ENCODE measurements at places on chromosomes 5 and 9.

GRCh38 chr5:147911427-147911826 is 5.1 kb upstream of the C5orf46 start:
- peak; percentile 98 for DNase-seq

DNA sequence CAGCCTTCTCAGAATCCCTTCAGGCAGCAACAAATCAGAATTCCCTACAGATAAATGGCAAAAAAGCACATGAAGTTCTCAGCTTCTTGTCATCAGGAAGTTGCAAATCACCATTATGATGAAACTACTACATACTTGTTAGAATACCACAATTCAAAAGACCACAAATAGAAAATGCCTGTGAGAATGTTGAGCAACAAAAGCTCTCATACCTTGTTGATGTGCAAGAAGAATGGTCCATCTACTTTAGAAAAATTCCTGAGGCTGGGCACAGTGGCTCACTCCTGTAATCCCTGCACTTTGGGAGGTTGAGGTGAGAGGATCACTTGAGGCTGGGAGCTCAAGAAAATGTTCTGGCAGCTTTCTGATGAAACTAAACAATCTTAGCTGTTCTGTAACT is 278.1 kb downstream of the ICE1 start:
- no peak for DNase-seq

DNA sequence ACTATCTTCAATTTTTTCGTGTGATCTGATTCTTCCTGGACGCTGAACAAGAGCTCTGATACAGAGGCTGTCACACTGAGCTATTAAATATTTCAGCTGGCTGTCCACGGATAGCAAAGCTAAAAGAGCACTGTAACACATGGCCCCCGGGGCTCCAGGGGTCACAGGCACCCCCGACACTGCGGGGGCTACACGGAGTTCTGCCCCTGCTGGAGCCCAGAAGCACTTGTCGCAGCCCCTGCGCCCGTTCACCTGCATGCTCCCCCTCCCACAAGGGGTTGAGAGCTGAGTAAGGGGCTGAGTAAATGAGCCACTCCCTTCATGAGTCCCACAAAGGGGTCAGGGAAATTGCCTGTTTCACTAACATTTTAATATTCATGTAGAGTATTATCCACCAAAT is 316.3 kb downstream of the TMEM167A start:
- DNase-seq: no peak

GRCh38 chr5:123496892-123497291 is 15.1 kb upstream of the CSNK1G3 start:
- DNase-seq: no peak

DNA sequence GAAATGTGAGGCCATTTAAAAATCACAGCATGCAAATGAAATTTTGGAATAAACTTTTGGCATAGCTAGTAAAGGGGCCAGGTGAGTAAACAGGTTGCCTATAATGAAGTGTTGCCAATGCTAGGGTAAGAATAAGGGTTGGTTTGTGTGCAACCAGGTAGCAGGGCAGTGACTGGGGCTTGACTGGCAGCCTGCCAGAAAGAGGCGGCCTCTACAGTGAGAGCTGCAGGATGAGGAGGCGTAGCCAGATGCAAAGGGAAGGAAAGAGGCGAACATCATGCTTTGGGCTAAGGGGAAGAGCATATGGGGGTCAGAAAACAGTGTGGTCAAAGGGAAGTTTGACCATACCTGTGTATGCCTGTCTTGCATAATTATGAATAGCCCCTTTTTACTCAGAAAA is 70.6 kb downstream of the MAST4 start:
- no peak for DNase-seq

GRCh38 chr9:77910194-77910621 is 121.4 kb downstream of the GNAQ start:
- no peak for DNase-seq

DNA sequence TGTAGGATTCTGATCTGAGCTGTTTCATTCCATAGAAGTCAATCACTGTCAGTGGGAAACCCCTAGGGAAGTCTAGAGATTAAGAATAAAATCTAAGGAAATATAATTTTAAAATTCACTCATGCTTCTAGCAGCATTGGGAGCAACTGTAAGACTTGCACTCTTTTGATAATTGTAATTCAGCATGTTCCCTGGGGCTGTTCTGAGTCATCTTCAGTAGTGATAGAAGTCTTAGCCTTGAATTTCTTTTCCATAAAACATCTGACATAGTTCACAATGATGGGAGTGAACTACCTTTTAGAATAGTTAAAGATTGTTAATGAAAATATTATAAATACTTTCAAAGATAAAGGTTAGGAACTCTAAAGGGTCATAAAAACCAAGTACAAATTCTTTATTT is 935.8 kb downstream of the DTWD2 start:
- no peak for DNase-seq

- no peak for DNase-seq
Measured at GRCh38 chr9:3497857-3498256, 27.9 kb downstream of the RFX3 start.

DNA sequence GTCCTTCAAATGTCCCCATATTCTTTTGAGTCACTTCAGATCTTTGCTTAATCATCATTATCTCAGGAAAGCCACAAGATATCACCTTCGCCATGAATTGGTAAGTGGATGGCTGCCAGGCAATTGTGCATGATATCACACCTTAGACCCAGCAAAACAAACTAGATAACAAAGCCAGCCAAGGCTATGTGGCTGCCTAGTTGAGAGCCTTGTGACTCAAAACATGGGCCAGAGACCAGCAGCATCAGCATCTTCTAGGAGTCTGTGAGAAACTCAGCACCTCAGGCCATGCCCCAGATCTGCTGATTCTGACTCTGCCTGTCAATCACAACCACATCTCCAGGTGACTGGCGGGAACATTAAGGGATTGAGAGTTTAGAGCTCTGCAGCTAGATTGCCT is 82.8 kb downstream of the SLIT3 start:
- no peak for DNase-seq

DNA sequence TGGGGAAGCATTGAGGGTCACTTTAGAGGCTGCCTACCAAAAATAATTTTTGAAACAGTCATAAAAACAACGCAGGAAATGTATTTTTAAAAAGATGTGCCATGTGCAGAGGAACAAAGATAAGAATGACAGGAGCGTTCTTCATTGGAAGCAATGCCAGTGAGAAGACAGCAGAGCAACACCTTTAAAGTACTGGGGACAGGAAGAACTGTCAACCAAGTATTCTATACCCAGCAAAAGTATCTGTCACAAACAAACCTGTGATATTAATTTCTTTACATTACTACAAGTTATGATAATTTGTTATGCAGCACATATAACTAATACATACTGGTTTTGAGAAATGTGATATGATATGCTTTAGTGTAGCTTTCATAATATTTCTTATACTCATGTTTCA is 675.6 kb downstream of the IRX1 start:
- no peak for DNase-seq

DNA sequence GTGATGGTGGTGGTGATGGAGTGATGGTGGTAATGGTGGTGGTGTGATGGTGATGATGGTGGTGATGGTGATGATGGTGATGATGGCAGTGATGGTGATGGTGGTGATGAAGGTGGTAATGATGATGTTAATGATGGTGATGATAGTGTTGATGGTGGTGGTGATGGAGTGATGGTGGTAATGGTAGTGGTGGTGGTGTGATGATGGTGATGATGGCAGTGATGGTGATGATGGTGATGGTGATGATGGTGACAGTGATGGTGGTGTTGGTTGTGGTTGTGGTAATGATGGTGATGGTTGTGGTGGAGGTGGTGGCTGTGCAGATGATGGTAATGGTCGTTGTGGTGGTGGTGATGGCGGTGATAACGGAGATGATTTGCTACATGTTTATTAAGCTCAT is 7.3 kb downstream of the STKLD1 start:
- DNase-seq: no peak

DNA sequence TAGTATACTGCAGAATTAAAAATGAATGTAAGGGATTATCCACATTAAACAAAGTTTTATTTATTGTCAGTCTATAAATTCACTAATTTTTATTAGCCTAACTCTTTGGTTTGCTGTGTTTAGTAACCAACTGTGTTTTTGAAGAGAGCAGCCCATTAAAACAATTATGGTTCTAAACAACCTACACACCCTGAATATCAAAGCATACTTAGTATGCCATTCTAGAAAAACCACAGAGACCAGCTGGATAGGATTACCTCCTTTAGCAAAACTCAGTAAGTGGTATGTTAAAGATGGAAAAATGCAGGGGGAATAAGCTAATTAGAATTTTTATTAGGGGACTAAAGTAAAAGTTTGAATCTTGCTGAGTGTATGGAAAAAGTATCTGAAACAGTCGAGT is 1981.7 kb upstream of the NUDT12 start:
- no peak for DNase-seq

- no peak for DNase-seq
Measured at GRCh38 chr5:174202996-174203395, 157.5 kb downstream of the NSG2 start.

- DNase-seq: no peak
Measured at GRCh38 chr5:107291866-107292265, 378.9 kb downstream of the EFNA5 start.

- no peak for DNase-seq
Measured at GRCh38 chr5:170509348-170509660, 5.5 kb downstream of the KCNIP1 start.

- DNase-seq: peak; percentile 60
Measured at GRCh38 chr9:33813712-33814641, 3.0 kb upstream of the UBE2R2 start.

GRCh38 chr5:85453026-85453349 is 1068.3 kb upstream of the EDIL3 start:
- DNase-seq: no peak

DNA sequence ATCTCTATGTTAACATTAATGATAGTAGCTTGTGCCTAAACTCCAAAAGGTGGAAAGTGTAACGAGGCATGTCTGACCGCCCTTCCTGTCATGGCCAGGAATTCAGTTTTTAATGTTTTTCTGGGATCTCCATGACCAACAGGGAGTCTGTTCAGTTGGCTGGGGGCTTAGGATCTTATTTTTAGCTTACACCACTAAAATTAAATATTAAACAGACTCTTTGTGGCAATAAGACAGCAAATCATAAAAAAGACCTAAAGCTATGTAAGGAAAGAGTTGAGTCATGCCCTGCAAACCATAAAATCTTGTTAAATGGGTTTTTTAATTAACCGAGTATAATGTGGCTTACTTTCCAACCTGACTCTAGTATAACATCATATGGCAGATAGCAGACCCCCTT is 247.8 kb downstream of the DIRAS2 start:
- no peak for DNase-seq

GRCh38 chr5:3913279-3913678 is 317.6 kb downstream of the IRX1 start:
- no peak for DNase-seq

GRCh38 chr5:131379723-131380122 is 115.9 kb downstream of the CDC42SE2 start:
- DNase-seq: no peak

DNA sequence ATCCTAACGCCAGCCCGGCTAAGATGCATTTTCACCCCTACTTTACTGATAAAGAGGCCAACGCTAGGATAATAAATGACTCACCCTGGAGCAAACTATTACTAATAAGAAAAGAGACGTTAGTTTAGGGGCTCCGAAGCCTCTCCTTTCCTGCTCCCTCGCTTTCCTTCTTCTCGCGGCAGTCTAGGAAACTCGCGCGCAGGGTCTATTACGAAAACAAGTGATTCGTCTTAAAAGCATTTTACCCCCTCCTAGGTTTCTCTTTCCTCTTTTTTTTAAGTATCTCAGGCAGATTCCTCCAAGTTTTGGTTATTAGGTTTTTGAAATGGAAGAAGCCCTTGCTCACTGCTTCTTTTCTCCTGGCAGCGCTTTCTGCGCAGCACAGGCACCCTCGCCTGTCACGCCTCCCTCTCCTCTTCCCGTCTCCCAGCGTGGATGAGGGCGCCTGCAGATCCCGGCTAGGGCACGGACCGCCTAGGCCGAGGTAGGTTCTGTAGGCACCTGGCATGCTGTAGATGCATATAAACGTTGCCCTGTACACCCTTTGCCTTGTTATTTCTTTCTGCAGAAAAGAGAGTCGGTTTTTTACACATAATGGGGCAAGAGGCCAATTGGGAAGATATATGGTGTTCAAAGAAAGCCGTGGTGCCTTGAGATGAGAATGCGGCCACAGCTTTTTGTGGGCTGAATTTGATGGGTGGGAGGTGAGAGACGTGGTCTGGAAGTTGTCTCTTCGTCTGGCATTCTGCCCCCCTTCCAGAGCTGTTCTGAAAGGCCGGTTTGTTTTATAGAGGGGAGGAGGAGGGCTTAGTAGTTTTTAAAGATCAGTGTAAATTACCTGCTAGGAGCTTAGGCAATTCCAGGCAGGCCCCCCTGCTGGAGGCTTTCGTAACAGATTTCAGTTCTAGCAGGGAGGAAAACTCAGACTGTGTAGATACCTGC is 983 bp downstream of the GCNT1 start:
- DNase-seq: peak; percentile 75

DNA sequence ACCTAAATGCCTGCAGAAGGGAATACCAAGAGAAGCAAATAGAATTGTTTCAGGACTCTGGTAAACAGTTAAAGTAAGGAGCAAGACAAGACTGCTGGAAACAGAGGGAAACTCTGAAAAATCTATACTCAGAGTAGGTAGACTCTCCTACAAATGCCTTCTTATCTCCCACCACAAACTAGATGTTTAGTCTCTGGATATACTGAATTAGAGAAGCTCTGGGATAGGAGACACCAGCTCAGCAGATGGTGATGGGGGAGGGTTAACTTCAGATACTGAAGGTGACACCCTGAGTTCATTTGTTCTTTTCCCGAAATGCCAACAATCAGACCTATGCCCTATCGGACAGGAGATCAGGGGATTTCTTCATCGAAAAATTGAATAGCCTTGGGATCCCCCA is 54.1 kb upstream of the CHD1 start:
- no peak for DNase-seq

DNA sequence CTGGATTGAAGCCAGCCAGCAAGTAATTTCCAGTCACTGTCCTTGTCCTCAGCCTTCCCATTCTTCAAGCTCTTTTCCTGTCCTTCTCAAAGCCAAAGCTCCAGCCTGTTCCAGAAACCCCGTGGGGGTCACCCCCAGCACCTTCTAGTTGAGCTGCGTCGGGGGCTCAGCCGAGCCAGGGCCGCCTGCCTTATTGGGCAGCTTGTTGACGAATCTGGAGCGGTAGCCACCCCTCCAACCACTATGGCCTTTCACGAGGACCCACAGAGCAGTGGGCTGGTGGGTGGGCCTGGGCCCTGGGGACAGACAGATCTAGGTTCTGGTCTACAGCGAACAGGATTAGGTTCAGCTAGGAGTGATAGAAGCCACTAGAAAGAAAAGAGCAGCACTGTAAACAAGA is 47.3 kb downstream of the TSPAN17 start:
- DNase-seq: no peak

GRCh38 chr5:17222664-17223063 is 5.2 kb downstream of the BASP1 start:
- DNase-seq: peak; percentile 69

All from G401 (cell line).